Left colon (tissue), 2 donors: ENCODE measurements at places on chromosomes 12 and 14. TPM values are rescaled to one million over a fixed set of nuclear protein-coding genes. Genes with fewer than 3 reads are reported as not detected.

Gene SMIM41
- total RNA-seq = 0.31 TPM

Gene SIX4
- 0.09 TPM for total RNA-seq

Gene KLRC3
- not detected for total RNA-seq

Gene HNF1A
- total RNA-seq = 16.0 TPM

Gene RDH16
- 0.28 TPM for total RNA-seq

GRCh38 chr12:3206536-3207072, 129.4 kb downstream of the TSPAN9 start:
- DNase-seq = no peak

DNA sequence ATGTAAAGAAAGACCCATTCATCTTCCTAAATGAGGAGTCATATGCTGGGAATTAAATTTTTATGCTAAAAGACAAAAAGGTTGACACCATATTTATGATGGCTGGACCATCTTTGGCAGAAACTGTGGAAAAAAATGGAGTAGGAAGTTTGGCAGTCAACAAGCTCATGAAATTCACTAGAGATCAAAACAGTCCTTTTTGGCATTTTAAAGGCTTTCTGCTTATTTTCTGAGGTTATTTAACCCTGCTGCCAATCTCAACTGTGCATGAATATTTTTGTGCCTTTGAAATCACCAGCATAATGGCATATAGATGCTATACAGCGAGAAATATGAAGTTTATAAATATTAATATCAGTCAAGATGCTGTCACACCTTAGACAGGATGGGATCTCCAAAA, 399.5 kb downstream of the PDZRN4 start:
- DNase-seq = no peak

- DNase-seq = no peak
Observed at GRCh38 chr12:92224685-92225331, 79.2 kb upstream of the BTG1 start.

- DNase-seq = no peak
Observed at GRCh38 chr12:12017135-12017581, 53.6 kb upstream of the BCL2L14 start.

GRCh38 chr14:95320955-95321600, 1.4 kb upstream of the CLMN start:
- no peak for DNase-seq
